ENCODE measurements at places on chromosomes 6 and 20. TPM values are rescaled to one million over a fixed set of nuclear protein-coding genes. Genes with fewer than 3 reads are reported as not detected.

- no peaks in the 10 kb centered on the region for H3K27me3 ChIP-seq
- H3K4me3 ChIP-seq: no peak overlapping the region
- DNase-seq: no peak
- no peaks in the 10 kb centered on the region for H3K4me1 ChIP-seq
Measured at GRCh38 chr6:130810307-130811030, 16.7 kb upstream of the SMLR1 start.

The DPPA5 gene
- not detected for polyA plus RNA-seq

The NDUFAF4 gene
- 23.5 TPM for polyA plus RNA-seq

DNA sequence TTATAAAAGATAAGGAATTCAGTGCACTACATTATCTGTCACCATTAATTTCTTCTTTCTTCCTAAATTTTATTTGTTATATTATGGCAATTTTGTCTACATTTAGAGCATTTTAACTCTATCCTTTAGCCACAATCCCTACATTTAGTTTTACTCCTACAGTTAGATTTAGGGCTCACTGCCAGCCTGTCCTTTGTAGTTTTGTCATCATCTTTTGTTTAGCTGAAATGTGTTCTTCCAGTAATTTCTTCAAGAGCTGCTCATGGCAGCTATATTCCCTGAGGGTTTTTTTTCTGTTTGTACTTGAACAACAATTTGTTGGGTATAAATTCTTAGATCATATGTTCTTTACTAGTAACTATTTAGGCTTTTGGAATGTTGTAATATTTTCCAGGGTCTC, 72.7 kb upstream of the B3GAT2 start:
- H3K4me3 ChIP-seq: no peak overlapping the region
- no peaks in the 10 kb centered on the region for H3K4me1 ChIP-seq
- H3K36me3 ChIP-seq: no peaks in the 10 kb centered on the region
- H3K27ac ChIP-seq: no peak overlapping the region

The FAXC gene
- polyA plus RNA-seq: 1.3 TPM

The HLA-F gene
- polyA plus RNA-seq: 161 TPM

DNA sequence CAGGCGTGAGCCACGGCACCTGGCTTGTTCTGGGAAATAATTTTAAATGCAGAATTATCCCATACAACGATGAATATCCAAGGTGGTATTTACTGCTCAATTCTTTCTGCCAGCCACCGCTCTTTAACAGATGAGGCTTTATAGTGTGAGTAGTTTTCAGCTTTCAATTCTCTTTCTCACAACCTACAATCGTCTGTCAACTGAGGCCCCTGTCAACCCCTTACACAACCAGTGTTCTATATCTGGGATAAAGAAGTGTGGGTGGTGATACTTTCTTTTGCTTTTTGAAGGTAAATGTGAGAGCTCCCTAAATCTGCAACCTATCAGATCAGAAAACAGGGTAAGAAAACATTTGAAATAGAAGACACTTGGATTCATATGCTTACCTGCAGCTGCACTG, 22.5 kb downstream of the STAU1 start:
- H3K27ac ChIP-seq: peak overlapping the region; percentile 9
- peaks cover 33% of the 10 kb centered on the region for H3K36me3 ChIP-seq
- H3K4me3 ChIP-seq: no peak overlapping the region
- peaks cover 3% of the 10 kb centered on the region for H3K4me1 ChIP-seq
- H3K27me3 ChIP-seq: no peaks in the 10 kb centered on the region

The ASIP gene
- polyA plus RNA-seq: 0.30 TPM

GRCh38 chr6:140554421-140554820, 1180.0 kb upstream of the CITED2 start:
- no peaks in the 10 kb centered on the region for H3K36me3 ChIP-seq
- no peaks in the 10 kb centered on the region for H3K27me3 ChIP-seq
- no peak overlapping the region for H3K4me3 ChIP-seq
- no peak for DNase-seq

- no peak overlapping the region for H3K4me3 ChIP-seq
- no peaks in the 10 kb centered on the region for H3K27me3 ChIP-seq
- no peak overlapping the region for H3K27ac ChIP-seq
Measured at GRCh38 chr6:140940251-140940925, 1192.3 kb upstream of the GJE1 start.

DNA sequence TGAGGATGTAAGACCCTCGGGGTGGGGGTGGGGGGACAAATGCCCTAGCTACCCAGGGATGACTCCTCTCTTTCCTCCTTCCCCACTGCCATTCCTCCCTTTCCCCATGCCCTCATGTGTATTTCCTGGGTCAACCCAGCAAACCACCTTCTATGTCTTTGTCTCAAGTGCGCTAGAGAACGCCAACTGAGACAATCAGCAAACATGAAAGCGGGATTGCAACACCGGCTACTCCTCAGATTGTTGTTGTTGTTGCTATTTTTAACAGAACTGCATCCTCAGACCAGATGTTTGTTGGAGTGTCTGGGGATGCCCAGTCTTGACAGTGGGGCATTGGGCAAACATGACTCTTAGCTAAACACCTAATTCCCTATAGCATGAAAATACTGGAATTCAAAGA, 39.3 kb upstream of the HIVEP1 start:
- no peak overlapping the region for H3K4me3 ChIP-seq
- DNase-seq: no peak

DNA sequence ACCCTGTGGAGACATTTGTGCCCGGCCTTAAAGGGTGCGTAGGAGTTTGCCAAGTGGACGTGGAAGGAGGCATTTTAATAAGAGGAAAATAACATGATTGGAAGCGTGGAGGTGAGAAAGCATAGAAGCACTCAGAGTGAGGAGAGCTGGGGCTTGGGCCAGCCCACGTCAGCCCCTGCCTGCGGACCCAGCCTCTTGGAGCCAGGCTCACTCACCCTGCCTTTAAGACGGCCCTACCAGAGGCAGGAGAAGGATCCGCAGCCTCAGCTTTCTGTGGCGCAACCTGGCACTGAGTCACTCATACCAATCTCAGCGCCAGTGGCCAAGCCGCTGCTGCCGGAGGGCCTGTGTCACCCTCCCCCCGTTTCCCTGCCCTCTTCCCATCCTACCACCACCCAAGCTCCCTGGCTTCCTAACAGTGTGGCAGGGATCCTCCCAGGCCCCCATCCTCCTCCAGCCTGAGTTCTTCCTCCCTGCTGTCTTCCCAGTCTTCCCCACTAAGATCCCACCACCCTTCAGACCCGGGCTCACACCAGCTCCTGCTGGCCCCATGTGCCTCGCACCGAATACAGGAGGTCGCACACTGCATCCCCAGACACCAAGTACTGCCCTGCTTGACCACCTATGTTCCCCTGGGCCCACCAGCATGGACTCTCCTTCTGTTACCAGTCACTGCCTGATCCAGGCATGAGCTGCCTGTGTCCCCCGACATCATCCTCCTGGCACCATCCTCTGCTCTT, 285.2 kb downstream of the UST start:
- H3K36me3 ChIP-seq: no peaks in the 10 kb centered on the region
- H3K4me3 ChIP-seq: peak overlapping the region; percentile 32
- H3K4me1 ChIP-seq: no peaks in the 10 kb centered on the region
- H3K27ac ChIP-seq: peak overlapping the region; percentile 58

- H3K4me3 ChIP-seq: no peak overlapping the region
- H3K36me3 ChIP-seq: no peaks in the 10 kb centered on the region
- no peak for DNase-seq
- H3K27me3 ChIP-seq: no peaks in the 10 kb centered on the region
- H3K27ac ChIP-seq: no peak overlapping the region
Measured at GRCh38 chr6:1908784-1909183, 299.1 kb downstream of the FOXC1 start.
